ENCODE measurements at places on chromosomes 11 and 22.

GRCh38 chr22:19373450-19373849 is 58.1 kb downstream of the HIRA start:
- no peak for DNase-seq

- no peak for DNase-seq
Measured at GRCh38 chr22:49959782-49960158, 802 bp upstream of the PIM3 start.

- no peak for DNase-seq
Measured at GRCh38 chr11:120784566-120785251, 239.2 kb upstream of the TBCEL start.

DNA sequence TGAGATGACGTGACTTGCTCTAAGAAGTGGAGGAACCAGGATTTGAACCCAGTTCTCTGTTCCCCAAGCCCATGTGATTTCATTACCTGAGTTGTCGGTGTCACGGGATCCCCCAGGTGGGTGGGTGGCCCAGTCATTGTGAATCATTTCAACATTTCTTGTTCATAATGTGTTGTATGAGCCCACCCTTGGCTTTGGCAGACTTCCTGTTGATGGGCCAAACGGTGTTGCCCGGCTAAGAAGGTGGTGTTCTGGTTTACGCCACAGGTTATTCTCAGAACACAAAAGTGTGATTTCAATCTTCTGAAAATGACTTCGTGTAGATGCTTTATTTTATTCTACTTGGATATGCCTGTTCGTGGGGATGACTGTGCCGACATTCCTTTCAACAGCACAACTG is 21.6 kb upstream of the ST14 start:
- no peak for DNase-seq

DNA sequence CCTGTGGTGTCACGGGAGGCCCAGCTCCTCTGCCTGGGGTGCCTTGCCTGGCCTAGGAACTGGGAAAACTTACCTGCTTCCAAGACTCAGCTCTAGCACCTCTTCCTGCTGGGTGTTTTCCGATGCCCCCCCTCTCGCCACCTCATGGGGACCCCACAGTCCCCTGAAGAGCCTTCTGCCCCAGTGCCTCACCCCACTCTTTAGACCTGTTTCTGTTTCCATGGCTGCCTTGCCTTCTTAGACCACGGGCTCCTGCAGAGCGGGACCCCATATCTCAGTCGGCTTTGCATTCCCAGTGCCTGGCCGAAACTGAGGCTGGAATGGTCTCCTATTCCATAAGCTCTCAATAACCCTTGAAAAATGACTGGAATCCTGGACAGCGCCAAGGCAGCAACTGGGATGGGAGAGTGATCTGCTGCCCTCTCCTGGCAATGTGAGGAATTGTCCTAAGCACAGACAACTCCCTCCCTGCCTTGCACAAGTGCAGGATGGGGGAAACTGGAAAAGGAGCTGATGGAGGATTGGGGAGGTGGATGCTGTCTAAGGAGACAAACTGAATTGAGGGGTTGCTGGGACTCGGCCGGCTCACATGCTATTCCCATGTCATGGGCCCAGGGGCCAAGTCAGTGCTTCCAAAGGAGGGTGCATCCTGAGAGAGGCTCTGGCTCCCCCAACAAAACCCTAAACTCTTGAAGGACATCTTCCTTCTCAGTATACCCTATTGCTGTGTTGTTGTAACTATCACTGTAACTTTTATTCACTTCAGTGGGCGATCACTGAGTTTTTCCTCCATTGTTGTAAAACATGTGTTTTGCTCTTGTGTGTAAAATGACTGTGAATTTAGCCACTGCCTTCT is 26.6 kb upstream of the IL17RA start:
- peak; percentile 72 for DNase-seq

- no peak for DNase-seq
Measured at GRCh38 chr11:119935349-119935925, 202.5 kb downstream of the TRIM29 start.

Measured in neuronal stem cell (in vitro differentiated cells).